RKO (cell line): ENCODE measurements at places on chromosomes 11 and 22.

DNA sequence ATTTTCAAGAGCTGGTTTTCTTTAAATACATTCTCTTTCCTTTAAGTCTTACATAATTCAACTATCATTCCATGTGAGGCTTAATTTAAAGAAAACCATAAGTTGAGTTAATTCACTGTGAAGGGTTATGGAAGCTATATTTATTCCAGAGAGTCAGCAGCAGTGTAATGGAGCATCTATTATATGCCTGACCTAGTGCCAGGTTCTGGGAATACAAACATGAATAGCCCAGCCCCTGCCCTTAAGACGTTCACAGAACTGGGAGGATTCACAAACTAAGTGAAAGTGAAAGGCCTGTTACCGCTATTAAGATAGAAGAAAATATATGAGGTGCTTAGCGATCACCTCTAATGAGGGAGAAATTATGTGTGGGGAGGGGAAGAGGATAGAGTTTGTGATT lies 408.9 kb upstream of the CCDC90B start:
- DNase-seq: no peak

DNA sequence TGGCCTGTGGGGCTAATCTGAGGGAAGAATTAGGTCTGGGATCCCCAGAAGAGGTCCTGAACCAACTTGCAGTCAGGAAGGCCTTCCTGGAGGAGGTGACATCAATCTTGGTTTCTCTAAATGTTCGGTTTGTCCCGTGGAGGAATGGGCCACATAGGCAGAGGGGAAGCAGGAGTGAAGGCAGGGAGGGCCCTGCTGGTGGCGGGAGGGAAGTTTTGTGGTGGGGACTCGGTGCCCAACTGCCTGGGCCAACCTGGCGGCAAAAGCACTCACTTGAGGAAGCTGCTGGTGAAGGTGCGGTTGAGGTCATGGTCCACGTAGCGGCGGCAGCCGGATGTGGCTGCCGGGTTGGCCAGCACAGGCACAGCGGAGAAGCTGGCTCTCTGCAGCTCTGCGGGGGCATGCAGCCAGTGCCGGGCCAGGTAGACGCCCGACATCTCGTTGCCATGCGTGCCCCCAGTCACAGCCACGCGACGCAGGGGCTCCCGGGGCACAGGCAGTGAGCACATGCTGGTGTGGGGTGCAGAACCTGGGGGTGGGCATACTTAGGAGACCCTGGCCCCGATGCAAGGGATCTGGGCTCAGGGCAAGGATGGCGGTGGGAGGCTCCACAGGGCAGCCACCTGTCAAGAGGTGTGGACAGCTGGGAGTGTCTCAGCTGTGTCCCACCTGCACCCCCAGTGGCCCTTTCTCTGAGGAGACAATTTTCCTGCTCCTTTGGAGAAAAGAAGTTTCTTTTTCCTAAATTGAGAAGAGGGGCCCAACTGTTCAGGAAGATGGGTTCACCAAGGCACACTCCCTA lies 3.8 kb downstream of the ACY3 start:
- DNase-seq: no peak

GRCh38 chr11:75733431-75734107 lies 15.9 kb downstream of the MOGAT2 start:
- DNase-seq: no peak

DNA sequence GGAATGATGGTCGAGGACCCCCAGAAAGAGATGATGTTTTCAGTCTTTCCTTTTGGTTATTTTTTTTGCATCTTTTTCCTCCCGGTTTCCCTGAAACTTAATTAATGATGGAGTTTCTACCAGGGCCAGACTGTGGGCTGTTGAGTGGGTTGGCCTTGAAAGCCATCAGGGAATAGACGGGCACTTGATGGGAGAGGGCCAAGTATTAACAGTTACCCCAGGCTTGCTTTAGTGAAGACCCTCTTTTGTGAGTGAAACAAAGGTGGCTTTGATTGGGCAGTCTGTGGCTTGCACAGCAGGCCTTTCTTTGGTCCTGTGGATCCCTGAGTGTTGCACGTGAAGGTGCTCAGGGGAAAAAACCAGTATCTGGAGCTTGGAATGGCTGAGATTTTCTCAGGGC lies 56.9 kb downstream of the AMOTL1 start:
- DNase-seq: no peak

GRCh38 chr11:59025097-59025496 lies 61.0 kb upstream of the GLYATL1B start:
- no peak for DNase-seq

GRCh38 chr22:50186761-50187523 lies 1.2 kb downstream of the TRABD start:
- peak; percentile 42 for DNase-seq

DNA sequence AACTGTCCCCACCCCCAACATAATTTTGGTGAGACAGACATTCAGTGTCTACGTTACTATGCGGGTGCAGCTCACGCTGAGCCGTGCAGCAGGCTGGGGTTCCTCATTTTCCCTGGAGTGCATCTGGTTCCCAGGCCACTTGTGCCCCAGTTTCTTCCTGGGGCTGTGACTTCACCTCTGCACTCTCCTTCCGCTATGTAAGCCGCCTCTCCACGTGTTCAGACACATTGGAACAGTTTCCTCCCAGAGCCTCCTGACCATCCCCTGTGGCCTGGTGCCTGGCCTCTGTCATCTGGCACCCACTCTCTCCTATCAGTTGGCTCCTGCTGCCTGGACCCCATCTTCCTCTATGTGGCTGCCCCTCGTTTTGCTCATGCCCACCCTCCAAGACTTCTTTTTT lies 46.2 kb upstream of the A4GALT start:
- no peak for DNase-seq

GRCh38 chr22:38613588-38613987 lies 42.6 kb downstream of the FAM227A start:
- no peak for DNase-seq

GRCh38 chr22:22030493-22031182 lies 48.1 kb upstream of the TOP3B start:
- no peak for DNase-seq

DNA sequence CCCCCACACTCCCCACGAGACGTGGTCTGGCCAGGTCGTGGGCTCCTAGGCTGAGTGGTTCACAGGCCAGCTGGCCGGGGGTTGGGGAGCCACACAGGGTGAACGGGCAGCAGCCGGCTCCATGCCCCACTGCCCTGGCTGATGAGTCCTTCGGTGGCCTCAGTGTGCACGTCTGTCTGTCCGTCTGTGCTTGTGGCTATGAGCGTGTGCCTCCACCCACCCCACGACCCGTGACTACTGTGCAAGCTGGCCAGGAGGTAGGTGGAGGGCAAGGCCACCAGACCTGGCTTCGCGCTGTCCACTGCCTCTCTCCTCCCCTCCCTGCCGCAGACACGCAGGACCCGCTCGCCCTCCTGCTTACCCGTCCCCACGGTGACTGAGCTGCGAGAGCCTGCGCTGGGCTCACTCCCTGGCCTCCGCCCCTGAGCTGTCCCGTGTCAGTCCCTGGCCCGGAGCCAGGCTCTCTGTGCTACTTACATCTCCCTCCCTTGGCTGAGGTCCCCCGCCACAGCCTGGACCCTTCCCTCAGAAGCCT lies 14.1 kb downstream of the CSDC2 start:
- DNase-seq: no peak

DNA sequence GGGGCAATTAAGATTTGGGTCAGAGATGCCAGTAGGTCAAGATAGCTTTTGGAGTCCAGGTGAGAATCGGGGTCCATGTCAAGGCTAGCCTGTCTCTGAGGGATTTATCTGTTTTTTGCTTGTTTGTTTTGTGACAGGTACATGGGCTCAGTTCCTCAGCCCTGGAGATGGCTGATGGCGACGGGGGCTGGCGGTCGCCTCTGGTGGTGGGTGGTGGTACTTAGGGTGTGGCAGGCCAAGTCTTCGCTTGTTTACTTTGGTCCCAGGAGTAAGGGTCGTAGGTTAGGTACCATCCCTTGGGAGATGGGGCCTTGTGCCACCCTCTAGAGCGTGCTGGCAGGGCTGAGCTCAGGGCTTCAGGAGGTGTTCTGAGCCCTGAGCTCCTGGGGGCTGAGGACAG lies 4.7 kb downstream of the SLC25A45 start:
- DNase-seq: no peak

GRCh38 chr22:40368836-40369235 lies 1.6 kb upstream of the SGSM3 start:
- DNase-seq: no peak

DNA sequence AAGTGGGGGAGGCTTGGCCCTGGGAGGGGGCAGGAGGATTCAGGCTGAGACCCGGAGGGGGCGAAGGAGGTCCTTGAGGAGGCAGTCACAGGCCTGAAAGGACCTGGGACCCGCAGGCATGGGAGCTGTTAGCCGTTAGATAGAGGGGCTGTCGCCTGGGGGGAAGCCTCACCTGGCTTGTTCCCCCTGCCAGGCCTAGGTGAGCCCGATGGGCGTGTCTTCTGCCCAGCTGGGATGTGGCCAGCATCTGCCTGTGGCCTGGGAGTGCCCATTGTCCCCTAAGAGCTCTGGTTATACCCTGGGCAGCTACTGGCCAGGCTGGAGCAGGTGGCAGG lies 1.8 kb upstream of the DUSP8 start:
- DNase-seq: no peak

DNA sequence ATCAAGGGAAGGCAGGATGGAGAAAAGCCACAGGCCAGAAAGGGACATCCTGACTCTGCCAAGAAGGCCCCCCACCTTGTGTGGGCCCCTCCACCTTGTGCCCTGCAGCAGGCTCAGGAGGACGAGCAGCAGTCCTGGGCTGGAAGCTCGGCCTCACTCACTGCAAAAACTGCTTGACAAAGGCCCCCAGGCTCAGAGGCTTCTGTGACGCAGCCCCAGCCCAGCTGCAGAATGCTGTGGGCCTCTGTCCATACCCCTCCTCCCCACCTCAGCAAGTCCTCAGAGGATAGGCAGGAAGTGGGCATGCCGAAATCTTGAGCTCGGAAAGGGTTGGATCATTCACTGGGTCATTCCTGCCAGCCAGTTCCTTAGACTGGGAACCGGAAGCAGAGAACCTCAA lies 61.9 kb downstream of the NRXN2 start:
- no peak for DNase-seq

- DNase-seq: no peak
These were observed 9.9 kb upstream of the APOBEC3H start for GRCh38 chr22:39087098-39087497.

- no peak for DNase-seq
These were observed 37.3 kb downstream of the PIWIL4 start for GRCh38 chr11:94604482-94604881.

- no peak for DNase-seq
These were observed 157.7 kb downstream of the MAML2 start for GRCh38 chr11:96185220-96185768.

DNA sequence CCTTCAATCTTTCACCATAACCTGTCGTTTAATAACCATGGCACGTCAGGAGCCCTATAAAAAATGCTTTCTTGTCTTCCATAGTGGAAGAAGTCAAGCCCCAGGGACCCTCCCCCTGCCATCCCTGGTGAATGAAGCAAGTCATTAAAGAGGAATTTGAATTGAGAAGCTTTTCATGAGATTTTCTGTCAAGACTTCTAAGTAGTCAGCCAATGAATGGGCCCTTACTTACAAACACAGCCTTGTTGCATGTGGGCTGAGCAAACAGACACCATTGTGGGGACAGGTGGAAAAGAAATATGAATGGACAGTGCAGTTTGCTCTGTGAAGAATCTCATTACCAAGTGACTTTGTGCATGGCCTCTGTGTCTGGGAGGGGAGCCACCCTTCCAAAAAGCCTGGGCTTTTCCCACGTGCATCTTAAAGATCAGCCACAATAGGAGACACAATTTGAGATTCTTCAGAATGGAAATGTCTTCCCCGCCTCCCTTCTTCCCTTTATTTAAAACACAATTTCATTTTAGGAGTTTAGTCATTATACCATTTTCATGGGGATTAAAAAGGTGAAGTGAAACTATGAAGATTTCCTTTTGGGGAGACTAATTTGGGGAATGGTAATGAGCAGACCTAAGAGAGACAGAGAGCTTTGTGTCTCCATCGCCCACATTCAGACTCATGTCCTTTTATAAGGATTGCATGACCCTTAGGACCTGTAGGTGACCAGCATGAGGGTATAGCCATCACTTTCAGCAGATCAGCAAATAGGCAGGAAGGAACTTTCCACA lies 152.0 kb downstream of the LRRC4C start:
- DNase-seq: no peak

DNA sequence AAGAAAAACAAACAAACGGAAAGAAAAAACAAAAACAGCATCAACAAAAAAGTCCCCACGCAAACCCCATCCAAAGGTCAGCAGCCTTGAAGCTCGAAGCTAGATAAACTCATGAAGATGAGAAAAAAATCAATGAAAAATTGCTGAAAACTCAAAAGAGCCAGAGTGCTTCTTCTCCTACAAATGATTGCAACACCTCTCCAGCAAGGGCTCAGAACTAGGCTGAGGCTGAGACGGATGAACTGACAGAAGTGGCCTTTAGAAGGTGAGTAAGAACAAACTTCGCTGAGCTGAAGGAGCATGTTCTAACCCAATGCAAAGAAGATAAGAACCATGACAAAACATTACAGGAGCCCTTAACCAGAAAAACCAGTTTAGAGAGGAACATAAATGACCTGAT lies 18.4 kb upstream of the FTH1 start:
- DNase-seq: no peak
